ENCODE measurements at places on chromosomes 4 and X.
A peak's percentile ranks its signal among the peaks of the same experiment; 100 is the strongest.

- DNase-seq: no peak
These were observed 109.6 kb downstream of the MAML3 start for GRCh38 chr4:140044337-140044902.

GRCh38 chr4:168487282-168488035, 7.2 kb upstream of the DDX60L start:
- no peak for DNase-seq

- peak; percentile 87 for DNase-seq
These were observed 13.3 kb downstream of the SMIM10 start for GRCh38 chrX:135003876-135004623.

- DNase-seq: no peak
These were observed 7.8 kb downstream of the PF4V1 start for GRCh38 chr4:73860917-73861316.

DNA sequence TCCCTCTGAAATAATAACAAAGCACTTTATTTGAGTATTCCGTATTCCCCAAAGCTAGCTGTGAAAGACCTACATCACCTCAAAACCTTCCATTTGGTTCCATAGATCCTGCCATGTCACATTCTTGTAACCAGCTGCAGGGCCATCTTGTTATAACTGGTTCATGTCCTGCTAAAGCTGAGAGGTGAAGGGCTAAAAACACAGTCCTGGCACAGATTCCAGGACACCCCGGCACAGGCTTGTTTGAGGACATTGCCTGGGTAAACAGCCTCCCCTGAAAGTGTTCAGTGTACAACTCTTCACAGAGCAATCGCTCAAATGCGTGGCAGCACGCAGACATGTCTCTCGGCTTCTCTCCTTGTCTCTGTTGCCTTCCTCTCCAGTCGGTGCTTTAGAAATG, 129.2 kb downstream of the MANBA start:
- no peak for DNase-seq

DNA sequence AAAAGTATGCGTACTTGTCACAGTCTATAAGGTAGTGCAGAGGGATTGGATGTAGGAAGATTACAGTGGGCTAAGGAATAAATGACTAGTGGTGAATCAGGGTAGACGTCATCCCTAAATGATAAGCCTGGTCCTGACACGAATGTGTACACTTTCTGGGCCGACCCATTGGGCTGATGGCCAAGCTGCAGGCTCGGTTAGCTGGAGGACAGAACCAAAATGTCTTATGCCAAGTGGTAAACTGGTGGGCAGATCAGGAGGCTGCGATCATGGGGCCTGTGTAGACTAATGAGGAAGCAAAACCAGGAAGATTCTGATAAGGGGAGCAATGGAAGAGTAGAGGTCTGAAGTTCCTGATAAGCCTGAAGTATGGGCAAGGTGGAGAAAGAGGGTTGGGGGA, 272.8 kb upstream of the GATB start:
- no peak for DNase-seq

DNA sequence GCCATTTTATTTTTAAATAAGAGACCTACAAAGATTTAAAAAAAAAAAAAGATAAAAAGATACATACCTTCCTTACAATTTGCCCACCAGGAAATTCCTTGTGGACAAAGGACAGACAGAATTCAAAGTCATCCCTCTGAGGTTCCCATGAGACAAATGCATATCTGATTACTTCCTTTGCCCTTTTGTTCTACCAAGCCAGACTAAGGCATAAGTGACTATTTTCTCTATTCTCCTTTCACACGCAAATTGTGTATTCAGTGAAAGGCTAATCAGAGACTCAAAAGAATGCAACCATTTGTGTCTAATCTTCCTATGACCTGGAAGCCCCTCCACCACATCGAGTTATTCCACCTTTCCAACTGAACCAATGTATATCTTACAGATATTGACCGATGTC, 691.7 kb downstream of the FAM133A start:
- DNase-seq: no peak

DNA sequence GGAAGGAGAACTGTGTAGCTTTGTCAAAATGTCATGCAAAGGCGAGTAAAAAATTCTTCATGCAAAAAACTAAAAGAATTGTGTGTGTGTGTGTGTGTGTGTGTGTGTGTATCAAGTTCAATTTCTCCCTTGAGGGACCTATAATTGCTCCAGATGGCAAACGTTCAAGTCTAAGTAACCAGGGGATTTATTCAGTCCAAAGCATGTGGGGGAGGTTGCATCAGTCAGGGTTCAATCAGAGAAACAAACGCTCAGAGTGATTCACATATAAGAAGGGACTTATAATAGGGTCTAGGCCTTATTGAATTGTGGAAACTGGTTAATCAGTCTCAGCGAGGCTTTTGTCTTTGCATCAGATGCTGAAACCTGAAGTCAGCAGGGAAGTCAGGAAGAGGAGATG, 5.0 kb downstream of the DCAF8L1 start:
- DNase-seq: no peak

DNA sequence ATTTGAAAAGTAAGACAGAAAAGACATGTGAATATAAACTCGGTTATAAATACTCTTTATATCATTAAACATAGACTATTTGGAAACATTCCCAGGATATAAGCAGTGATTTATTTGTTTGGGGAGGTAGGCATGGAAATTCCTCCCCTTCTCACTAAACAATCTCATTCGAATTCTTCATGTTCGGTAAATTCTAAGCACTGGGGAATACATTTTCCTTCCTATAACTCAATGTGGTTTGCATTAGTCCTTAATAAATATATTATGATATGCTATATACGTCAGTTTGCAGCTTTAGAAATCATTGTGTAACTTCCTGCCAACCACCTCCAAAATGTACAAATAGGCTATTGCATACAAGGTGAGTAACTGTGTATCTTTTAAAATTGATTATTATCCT, 99.6 kb downstream of the UGT8 start:
- DNase-seq: no peak

GRCh38 chr4:178316211-178316610, 874.0 kb upstream of the AGA start:
- no peak for DNase-seq

GRCh38 chr4:93719552-93719951, 109.0 kb upstream of the ATOH1 start:
- DNase-seq: no peak

DNA sequence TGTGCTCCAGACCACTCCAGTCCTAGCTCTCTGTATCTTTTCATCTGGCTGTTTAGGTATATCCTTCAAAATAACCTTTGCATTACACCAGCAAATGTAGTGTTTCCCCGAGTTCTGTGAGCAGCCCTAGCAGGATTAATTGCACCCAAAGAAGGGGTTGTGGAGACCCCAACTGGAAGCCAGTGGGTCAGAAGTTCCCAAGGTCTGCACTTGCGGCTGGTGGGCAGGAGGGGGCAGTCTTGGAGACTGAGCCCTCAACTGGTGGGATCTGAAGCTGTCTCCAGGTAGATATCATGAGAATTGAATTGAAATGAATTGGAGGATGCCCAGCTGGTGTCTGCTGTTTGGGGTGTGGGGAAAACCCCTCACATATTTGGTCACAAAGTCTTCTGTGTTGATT, 1485.3 kb upstream of the TENM3 start:
- no peak for DNase-seq

- DNase-seq: peak; percentile 99
These were observed at the start of gene PCGF3 for GRCh38 chr4:705278-706082. Gene PCGF3 (plus strand): TSS chr4:705832. CDS start chr4:733681, 27,849 bp downstream.

DNA sequence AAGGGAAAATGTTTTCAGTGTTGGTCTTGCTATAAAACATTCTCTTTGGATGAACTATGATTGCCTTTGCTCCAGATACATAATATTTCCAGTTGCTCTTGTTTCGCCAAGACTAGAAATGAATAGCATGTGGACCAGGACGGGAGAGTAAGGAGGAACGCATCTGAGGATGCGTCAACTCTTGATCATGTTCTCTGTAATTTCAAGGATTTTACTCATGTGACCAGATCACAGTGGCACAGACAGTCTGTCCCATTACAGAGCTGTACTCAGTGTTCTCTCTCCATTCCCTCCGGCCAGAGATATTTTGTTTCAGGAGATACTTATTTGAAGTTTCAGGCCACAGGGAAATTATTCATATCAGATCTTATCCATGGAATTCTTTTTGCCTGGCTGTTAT, 266.6 kb downstream of the MID1IP1 start:
- DNase-seq: no peak

DNA sequence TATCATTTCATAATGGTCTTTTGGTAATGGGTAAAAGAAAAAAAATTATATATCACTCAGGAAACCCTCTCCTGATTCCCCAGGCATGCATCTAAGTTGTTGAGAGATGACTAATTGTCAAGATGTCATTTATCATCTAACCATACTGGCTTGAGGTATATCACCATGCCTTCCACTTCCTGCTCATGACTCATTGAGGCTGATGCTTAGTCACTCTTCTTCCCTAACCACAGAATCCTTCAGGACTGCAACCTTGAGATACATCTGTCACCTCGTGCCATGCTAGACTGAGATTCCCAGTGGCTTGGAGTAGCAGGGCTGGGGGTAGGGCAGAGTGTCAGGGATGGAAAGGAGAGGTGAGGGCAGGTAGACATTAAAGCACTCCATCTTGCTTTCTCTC, 782.5 kb upstream of the INTU start:
- DNase-seq: no peak

- DNase-seq: peak; percentile 17
These were observed 53.2 kb upstream of the ABCG2 start for GRCh38 chr4:88211473-88212252.

GRCh38 chrX:7092543-7092942, 55.0 kb upstream of the STS start:
- no peak for DNase-seq

DNA sequence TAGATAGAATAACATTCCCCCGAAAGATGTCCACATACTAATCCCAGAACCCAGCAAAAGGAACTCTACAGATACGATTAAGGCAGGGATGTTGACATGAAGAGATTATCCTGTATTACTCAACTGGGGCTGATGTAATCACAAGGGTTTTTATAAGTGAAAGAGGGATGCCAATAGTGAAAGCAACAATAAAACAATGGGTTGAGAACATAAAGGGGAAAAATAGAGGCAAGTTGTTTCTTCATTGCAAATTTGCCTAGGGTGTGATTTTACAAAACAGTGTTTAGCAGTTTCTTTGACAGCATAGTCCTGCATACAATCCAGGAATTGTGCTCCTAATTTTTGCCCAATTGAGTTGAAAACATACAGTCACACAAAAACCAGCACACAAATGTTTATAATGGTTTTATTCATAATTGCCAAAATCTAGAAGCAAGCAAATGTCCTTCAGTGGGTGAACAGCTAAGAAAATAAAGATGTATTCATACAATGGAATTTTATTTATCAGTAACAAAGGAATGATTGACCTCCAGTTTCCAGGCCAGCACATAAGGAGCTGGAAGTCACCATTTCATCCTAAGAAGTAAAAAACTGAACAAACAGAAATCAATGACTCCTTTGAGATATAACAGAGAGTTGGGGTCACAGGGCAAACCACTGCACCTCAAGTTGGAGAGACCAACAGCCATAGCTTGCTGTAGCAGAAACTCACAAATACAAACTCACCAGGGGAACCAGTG, 107.2 kb downstream of the CENPC start:
- no peak for DNase-seq

- no peak for DNase-seq
These were observed 209.2 kb downstream of the GLUD2 start for GRCh38 chrX:121256647-121257046.

GRCh38 chr4:25915353-25915705, 1.3 kb downstream of the SMIM20 start:
- no peak for DNase-seq

DNA sequence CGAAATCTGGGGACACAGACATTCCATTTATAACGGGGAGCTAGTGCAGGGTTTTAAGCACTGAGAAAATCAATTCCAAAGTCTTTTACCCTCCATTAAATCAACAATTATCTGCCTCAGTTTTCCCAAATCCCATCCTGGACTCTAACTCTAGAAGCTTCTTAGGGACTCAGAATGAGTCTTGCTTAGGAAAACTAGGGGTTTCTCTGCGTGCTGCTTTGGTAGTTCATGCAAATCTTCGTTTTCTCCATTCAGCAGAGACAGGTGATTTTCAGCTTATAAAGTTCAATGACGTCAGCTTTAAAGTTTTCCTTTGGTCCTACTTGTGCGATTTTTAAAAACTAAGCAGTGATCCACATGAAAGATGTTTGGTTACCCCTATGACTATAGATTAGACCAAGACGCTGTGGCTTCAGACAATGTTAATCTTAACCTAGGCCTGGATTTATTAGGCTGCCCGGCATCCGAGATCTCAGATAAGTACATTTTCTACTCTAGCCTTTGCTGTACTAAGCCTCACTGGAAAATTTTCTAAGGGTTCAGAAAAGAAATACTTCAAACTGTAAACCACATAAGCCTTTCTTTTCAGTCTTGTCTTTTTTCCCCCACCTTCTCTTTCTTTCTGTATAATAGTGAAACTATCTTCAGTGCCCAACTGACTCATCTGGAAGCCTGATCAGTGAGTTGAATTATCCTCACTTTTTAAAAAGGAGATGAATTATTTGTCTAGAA, 121.4 kb upstream of the GATB start:
- DNase-seq: no peak

GRCh38 chr4:66204534-66205247, 534.4 kb upstream of the EPHA5 start:
- DNase-seq: no peak

GRCh38 chr4:70849291-70849690, 9.6 kb upstream of the GRSF1 start:
- no peak for DNase-seq

- no peak for DNase-seq
These were observed 857.2 kb downstream of the RPA4 start for GRCh38 chrX:97740886-97741285.

GRCh38 chr4:87853108-87853507, 20.3 kb downstream of the MEPE start:
- DNase-seq: no peak

- no peak for DNase-seq
These were observed 72.8 kb downstream of the SEL1L3 start for GRCh38 chr4:25790024-25790423.

DNA sequence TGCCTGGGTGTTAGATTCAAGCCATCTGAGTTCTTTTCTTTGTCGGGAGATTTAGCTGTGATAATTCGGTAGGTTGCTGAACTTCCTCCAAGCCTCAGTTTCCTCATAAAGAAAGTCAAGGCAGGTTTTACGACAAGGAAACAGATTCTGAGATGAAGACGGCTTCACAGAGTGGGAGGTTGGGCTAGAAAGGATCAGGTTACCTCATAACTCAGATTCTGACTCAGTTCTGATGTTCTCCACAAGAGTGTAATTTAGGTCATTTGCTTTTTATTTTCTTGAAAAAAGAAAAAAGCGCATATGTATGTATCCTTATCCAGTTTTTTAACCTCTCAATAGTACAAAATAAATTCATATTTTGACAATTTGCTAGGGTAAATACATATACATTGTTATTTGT, 47.2 kb upstream of the ELOVL6 start:
- no peak for DNase-seq

Data from stimulated activated CD4-positive, alpha-beta T cell treated with anti-CD3 and anti-CD28 coated beads, Interleukin-2, amount 100 ng/mL, for 24 hours (primary cell).